Stimulated activated CD4-positive, alpha-beta T cell treated with anti-CD3 and anti-CD28 coated beads, Interleukin-2, amount 100 ng/mL, for 24 hours (primary cell): ENCODE measurements at places on chromosomes 7 and 10.

DNA sequence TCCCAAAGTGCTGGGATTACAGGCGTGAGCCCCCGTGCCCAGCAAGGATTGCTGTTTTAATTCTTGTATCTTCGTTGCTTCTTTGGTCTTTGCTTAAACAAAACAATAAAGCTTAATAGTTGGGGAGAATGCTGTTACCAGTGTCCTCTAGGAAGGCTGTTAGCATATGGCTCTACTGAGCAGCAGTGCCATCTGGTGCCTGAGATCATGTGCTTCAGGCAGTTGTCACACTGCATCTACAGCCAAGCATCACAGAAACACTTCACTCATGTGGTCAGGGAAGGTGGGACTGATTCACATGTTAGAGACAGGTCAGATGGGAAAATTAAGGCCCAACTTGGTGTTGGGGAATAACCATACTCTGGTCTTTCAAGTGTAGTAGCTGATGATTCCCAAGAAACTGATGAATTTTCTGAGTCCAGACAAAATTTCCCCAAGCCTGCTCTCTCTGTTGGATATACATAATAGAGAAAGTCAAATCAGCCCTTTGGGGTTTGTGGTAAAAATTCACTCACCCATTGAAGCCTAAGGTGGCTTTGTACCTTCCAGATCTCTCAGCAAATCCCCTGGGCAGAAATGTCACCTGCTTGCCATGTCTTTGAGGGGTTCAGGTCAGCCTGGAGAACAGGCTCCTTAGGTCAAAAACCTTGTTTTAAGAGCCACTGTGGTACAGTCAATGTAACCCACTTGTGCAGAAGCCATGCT, 28.4 kb downstream of the UBE2D4 start:
- no peak for DNase-seq

GRCh38 chr10:34184939-34185386, 630.1 kb downstream of the PARD3 start:
- DNase-seq: no peak

GRCh38 chr7:127154958-127155357, 97.8 kb downstream of the GRM8 start:
- DNase-seq: no peak

- no peak for DNase-seq
Observed at GRCh38 chr7:117114272-117114671, 161.0 kb downstream of the ST7 start.

GRCh38 chr10:53166325-53166724, 393.7 kb upstream of the MBL2 start:
- no peak for DNase-seq

- no peak for DNase-seq
Observed at GRCh38 chr10:69906425-69906824, 104.7 kb downstream of the COL13A1 start.

DNA sequence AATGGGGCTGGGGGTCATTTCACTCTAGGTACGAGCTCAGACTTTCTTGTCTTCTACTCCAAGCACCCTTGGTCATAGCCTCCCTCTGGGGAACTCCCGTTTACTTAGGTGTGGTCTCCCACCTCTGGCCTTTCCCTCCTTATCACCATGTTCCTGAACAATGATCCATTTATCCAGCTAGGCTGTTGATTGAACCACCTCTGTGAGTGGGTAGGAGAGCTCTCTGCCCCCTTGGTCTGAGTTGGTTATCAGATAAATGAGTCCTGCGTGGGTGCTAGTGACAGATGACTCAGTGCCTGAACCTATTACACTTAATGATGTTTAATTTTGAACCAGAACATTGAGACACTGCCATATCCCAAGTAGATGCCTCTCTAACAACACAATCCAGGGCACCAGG, 9.4 kb downstream of the BLNK start:
- no peak for DNase-seq
